NK-92 treated with Interleukin-12 subunit alpha and Interleukin-12 subunit beta, amount 100 ng/mL, for 24 hours (cell line): ENCODE measurements at places on chromosomes 11 and 22.

- no peak for DNase-seq
Observed at GRCh38 chr11:132052904-132053303, 682.5 kb downstream of the NTM start.

DNA sequence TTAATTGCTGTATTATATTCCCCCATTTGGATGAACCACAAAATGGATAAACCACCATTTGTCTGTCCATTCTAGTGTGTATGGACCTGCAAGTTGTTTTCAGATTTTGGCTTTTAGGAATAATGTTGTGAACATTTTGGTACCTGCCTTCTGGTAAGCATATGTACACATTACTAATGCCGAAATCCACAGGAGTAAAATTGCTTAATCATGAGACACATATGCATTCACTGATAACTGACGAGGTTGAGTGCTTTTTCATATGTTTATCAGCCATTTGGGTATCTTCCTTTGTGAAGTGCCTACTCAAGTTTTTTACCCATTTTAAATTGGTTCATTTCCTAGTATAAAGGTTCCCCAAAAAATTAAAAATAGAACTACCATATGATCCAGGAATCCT lies 34.2 kb downstream of the OSBP2 start:
- no peak for DNase-seq

DNA sequence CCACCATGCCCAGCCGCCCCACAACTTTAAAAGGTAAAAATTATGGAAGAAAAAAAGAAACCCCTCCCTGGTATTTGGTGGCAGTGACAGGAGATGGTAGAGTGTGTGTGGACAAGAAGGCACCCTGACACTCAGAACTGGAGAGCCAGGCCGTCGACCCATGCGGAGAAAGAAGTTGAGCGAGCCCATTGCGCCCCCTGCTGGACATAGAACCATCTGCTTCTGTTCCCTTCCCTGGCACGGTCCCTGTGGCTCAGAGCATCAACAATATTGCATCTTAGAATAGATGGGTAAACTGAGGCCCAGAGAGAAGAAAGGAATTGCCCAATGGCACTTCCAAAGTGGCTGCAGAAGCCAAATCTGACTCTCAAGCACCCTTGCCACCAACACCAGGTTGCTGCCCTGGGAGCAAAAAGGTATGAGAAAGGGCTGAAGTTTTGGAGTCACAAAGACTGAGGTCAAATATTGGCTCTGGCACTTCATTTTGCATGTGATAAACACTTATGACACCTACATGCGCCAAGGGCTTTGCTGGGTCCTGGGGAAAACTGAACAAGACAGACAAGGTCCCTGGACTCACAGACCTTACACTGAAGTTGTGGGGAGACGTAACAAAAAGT lies 8.6 kb downstream of the MRPL11 start:
- peak; percentile 29 for DNase-seq

DNA sequence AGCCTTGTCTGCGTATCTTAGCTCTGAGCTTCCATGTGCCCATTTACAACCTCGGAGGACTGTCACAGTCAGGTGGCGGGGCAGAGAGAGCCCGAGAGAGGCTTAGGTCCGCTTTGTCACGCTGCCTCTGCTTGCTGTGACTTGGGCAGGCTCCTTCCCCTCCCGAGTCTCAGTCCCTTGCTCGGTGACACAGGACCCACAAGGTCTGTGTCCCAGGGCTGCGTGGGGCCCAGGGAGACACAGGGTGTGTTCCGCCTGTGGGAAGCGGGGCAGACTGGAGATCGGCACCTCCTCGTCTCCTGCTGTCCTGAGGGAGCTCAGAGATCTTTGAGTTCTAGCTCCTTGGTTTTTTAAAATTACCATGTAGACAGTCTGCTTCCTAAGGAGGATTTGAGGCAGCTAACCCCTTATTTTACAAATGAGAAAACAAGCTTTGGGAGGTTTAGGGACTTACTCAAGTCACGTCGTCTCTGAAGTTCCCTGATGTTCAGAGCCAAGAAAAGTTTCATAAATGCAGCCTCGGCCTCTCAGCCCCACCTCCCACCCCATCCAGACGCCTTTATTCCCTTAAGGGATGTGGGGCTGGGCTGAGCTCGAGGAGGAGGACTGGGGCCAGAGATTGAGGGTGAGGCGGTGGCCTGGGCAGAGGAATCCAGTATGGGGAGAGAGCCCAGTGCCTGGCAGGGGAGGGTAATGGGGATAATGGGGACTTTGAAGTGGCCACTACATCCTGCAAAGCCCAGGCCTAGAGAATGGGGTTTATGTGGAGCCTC lies 103.6 kb downstream of the NECTIN1 start:
- DNase-seq = no peak

GRCh38 chr11:86499723-86500129 lies 125.0 kb downstream of the CCDC81 start:
- DNase-seq = no peak

DNA sequence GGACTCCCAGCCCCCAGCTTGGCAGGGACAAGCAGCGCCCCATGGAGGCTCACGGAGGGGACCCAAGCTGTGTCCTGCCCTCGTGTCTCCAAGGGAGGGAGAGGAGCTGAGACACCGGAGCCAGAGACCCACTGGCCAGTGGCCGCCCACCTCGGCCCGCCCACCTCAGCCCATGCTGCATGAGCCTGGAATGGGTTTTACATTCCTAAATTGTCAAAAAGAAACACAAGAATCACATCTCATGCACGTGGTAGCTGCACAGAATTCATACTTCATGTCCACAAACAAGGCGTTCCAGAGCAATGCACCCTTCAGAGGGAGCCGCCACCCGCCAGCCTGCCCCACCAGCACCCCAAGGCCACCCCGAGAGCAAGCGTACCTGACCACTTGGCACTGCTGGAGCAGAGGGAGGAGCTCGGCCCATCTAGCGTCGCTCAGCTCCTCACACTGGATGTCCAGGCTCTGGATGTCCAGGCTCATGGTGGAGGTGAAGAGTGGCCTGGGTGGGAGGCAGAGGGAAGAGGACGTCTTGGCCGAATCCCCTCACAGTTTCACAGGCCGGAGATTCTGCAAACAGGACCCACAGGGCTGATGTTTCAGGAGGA lies 5.3 kb downstream of the RNH1 start:
- no peak for DNase-seq

GRCh38 chr22:31583861-31584485 lies 78.0 kb downstream of the PISD start:
- DNase-seq = no peak

- no peak for DNase-seq
Observed at GRCh38 chr11:119889728-119890280, 160.8 kb upstream of the NECTIN1 start.

GRCh38 chr11:127791844-127792243 lies 791.3 kb upstream of the KIRREL3 start:
- no peak for DNase-seq

DNA sequence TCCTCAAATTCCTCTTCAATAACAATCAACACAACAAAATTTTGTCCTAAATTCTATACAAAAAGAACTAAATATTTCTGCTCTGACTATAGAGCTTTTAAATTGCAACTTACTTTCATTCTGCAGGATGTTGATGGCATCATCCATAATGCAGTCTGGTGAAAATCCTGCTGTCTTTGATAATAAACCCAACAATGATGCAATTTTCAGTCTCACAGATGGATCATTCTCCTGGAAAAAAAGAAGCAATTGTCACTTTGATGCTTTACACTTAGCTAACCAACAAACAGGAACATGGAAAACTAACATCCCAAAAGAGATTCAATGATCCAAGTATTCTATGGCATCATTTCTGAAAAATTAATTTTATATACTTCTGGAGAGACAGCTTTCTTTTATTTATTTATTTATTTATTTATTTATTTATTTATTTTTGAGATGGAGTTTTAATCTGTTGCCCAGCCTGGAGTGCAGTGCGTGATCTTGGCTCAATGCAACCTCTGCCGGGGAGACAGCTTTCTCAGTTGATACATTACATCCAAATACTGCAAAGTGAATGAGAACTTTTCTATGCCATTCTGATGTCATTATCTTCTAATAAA lies 13.0 kb downstream of the INTS4 start:
- DNase-seq = no peak

- no peak for DNase-seq
Observed at GRCh38 chr11:112316971-112317370, 56.3 kb upstream of the PLET1 start.

DNA sequence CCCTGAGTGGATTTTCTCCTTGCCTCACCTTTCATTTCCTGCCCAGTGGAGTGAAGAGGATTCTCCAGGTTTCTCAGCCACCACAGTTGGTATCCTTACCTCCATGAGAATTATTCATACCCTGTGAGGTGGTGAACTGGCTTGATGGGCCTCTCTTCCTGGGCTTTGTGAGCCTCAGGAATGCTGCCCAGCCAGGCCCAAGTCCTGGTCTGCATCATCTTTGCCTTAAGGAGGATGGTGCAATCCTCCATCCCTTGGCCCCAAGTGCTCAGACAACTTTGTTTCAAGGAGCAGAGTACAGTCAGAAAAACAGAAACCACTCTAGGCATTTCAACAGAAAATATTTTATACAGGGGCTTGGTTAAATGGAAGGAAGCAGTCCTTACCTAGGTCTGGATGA lies 114.2 kb upstream of the CADM1 start:
- no peak for DNase-seq

DNA sequence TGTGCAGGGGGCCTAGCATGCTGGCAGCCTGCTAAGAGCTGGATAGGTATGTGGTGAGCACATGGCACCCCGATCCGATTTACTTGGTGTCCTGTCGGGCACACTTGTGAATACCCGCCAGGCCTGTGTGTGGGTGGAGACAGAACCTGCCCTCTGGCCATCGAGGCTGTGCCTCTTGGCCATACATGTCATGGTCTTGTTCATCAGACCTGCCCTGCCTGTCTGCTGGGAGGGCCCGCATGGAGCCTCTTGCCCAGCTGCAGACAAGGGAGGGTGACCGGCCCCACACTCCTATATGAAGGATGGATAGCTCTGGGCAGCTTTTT lies 310.2 kb downstream of the TBC1D22A start:
- no peak for DNase-seq

DNA sequence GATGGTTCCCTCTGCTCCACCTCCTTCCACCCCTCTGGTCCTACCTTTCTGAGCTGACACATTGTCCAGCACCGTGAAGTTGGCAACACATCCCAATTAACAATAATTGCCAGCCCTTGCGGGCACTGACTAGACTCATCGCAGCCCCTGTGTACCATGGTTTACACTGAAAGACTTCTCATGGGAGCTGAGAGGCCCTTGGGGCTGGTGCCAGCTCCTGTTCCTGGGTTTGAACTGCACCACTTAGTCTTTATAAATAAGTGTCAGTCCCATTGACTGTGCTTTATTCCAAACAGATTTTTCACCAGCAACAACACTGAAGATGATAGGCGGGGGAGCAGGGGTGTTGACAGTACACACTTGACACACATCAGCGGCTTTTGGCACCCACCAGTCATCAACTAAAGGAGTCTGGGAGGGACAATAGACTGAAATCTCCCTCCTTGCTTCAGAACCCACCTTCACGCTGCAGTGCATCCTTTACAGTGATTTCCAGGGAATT lies 447.3 kb downstream of the NTM start:
- no peak for DNase-seq
